T-helper 1 cell (primary cell): ENCODE measurements at places on chromosomes 7 and 10.

- no peak for DNase-seq
These were observed 20.6 kb upstream of the USP6NL start for GRCh38 chr10:11631890-11632587.

GRCh38 chr10:33136271-33136670, 178.2 kb upstream of the ITGB1 start:
- DNase-seq = no peak

DNA sequence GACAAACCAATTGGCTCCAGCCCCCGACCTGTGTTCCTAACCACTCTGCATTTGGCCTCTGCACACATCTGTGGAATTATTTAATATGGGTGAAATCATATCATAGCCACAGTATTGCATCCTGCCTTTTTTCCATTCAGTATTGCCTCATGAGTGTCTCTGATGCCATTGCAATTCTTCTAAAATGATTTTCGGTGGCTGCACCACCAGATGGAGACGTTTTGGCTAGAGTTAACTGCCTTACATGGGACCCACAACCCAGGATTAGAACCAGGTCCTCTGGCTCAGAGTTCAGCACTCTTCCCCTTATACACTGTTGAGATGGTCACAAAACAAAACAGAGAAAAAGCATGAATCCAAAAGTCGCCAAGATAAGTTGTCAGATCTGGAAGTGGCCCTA, 180.8 kb downstream of the EMX2 start:
- no peak for DNase-seq

DNA sequence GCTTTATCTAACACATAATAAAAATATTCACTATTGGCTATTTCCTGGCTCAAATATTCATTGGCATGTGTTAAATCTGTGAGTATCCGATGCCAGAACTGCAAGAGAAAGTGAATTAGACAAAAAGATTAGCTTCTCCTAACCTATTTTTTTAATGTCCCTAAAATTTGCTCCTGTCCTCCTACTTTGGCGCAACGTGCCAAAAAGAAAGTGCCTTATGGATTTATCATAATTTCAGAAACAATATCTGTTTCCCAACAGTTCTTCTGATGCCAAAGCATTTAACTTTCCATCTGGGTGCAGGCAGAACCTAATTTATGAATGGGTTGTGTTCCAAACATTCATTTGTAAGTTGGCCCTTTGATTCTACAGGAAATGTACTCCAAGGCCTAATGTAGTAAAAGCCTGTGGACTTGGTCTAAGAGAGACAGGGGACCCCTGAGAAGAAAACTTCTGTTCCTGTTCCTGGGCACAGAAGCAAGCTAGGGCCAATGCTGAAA, 15.4 kb downstream of the PIP4K2A start:
- no peak for DNase-seq

- no peak for DNase-seq
These were observed 194.8 kb downstream of the RNLS start for GRCh38 chr10:88388324-88388723.

GRCh38 chr10:75035975-75036708, 75.3 kb upstream of the SAMD8 start:
- no peak for DNase-seq

GRCh38 chr10:98916526-98917125, 319.0 kb downstream of the HPSE2 start:
- DNase-seq = no peak

DNA sequence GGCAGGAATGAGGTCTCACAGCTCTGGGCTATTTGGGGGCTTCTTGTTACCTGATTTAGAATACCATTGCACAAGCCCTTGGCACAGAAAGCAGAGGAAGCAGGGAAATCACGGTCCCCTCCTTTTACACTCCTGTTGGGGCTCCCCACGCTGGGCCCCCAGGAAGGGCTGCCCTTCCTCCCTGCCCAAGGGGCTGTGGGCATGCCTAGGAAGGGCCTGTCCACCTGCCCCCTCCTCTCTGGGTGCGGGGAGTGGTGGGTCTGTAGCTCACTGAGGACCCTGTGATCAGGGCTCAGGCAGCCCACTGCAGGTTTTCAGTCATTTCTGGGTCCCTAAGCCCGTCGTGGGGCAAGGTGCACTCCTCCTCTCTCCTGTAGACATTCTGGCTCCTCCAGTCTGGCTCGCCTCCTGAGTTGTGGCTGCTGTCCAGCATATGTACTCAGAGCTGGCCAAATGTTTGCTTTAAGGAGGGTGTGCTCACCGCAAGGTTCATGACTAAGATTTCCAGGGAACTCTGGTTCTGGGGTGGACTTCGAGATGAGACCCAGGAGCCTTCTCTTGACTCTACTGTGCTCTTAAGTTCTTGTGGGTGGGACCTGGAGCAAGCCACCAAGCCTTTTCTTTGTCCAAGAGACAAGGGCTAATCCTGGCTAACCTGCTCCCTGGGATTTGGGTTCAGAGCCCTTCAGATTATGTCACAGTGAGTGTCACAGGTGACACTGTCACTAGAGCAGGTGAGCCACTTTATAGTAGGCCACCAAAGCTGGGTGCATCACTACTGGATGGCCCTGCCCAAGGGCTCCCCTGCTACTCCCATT, 56.0 kb downstream of the TACR2 start:
- DNase-seq = no peak

- DNase-seq = no peak
These were observed 49.8 kb downstream of the PLCE1 start for GRCh38 chr10:94043431-94043990.

DNA sequence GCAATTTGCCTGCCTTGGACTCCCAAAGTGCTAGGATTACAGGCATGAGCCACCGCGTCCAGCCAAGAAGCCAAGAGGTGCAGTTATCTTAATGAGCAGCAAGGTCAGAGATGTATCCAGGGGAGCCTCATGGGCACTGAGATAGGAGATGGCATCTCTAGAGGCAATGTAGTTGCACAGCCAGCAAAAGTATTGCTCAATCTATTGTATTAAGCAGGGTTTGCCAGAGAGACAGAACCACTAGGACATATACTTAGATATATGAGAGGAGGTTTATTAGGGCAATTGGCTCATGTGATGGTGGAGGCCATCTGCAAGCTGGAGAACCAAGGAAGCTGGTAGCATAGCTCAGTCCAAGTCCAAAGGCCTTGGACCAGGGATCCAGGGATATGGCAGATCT, 16.3 kb upstream of the VPS26A start:
- no peak for DNase-seq

GRCh38 chr10:93364966-93365365, 117.2 kb downstream of the MYOF start:
- no peak for DNase-seq

- DNase-seq = no peak
These were observed 9.4 kb upstream of the CDK6 start for GRCh38 chr7:92845736-92846135.

GRCh38 chr7:77825131-77825530, 26.6 kb downstream of the PHTF2 start:
- no peak for DNase-seq

DNA sequence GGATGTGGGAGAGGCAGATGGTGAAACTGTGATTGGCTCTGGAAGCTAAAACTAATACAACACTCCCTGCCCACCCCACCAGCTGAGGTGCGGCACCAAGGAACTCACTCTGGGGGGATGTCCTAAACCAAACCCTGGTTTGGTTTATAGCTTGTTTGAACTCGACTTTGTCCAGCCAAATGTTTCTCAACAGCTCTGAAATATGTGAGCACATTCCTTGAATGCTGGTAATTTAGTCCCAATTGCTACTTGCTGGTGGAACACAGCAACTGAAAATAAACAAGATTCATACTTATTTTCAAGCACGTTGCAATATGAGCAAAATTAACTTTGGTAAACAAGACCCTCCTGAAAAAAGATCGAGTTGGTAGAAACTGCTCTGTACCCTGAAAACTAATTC, 39.7 kb upstream of the CARD11 start:
- DNase-seq = no peak

DNA sequence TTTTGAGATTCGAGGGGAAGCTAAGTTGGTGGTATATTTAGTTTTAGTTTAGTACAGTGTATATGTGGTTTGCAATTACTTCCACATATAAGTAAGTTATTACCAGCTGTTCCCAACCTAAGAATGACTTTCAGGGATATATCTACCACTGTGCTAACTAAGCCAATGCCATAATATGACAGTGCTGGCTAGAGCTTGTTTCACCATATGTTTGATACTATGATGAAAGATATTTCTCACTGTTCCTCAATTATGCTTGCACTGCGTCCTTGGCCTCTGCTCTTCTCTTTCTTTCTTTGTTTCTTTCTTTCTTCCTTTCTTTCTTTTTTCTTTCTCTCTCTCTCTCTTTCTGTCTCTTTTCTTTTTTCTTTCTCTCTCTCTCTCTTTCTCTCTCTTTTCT, 113.8 kb upstream of the SKAP2 start:
- DNase-seq = no peak

DNA sequence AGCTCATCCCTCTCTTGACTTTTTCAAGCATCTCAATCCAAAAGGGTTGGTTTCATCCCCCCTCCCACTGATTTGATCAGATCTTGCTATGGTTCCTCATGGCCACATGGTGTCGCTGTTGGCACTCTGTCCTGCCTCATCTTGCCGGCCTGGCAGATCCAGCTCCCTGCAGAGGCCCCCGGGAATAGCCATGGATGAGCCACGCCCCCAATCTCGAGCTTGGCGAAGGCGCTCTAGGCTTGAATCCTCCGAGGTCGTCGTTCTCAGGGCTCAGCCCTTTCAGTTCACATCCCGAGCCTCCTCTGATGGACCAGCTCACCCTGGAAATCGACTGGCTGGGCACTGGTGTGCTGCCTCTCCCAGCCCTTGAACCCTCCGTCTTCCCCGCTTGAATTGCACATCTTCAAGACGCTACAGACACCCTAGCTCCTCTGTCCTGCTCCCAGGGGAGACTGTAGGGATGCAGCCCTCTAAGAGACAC, 628.7 kb downstream of the TYW1 start:
- no peak for DNase-seq

GRCh38 chr10:43233601-43234430, 33.0 kb downstream of the RASGEF1A start:
- DNase-seq = no peak

DNA sequence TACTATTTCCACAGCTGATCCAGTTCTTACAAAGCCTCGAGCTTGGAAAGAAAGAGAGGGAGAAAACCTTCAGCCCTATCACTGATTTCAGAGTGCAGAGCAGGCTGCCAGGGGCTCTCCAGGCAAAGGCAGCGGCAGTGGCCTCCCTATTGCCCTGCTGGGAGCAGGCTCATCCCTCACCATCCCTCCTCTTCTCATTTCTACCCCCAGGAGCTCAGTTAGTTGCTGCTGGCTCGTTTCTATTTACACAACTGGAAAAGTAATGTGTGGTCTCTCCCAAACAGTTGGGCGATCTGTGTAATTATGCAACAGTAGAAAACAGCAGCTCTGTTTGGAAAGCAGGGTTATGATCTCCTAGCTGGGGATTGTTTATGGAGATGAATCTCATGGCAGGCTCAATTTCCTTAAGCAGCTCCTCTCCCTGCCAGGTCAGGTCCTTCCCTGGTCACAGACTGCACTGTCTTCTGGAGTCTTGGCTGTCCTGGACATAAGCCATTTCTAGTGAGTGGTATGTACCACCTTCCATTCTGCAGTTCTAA, 28.7 kb upstream of the TNS3 start:
- no peak for DNase-seq

- no peak for DNase-seq
These were observed 76.8 kb upstream of the KLF6 start for GRCh38 chr10:3861795-3862194.

DNA sequence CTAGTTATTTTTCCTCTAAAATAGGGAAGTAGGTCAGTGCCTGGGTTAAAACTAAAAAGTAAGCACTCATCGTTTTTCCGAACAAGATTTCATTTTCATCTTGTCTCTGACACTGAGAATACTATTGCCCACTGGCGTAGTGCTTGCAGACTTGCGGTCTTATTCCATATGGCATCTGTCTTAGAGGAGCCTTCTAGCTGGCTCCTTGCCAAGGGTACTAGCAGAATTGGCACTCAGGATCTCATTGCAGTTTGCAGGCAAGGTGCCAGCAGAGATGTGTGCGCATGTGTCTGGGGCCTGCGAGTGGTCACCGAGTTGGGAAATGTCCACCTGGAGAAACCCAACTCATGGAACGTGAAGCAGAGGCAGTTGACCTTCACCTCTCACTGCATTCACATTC, 143.4 kb downstream of the CELF2 start:
- no peak for DNase-seq

- DNase-seq = no peak
These were observed 163.2 kb downstream of the DKK1 start for GRCh38 chr10:52477305-52477704.

DNA sequence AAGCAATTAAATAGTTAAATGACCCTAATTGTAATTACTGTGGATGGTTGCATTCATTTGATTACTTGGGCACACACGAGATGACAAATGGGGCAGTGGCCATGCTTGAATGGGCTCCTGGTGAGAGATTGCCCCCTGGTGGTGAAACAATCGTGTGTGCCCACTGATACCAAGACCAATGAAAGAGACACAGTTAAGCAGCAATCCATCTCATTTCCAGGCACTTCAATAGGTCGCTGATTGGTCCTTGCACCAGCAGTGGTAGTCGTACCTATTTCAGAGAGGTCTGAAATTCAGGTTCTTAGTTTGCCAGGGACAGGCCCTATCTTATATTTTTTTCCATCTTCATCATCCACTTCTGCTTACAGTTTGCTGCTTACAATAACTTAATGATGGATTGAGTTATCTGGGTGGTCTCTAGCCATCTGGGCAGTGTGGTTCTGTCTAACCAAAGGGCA, 8.3 kb downstream of the PCBD1 start:
- DNase-seq = peak; percentile 53

DNA sequence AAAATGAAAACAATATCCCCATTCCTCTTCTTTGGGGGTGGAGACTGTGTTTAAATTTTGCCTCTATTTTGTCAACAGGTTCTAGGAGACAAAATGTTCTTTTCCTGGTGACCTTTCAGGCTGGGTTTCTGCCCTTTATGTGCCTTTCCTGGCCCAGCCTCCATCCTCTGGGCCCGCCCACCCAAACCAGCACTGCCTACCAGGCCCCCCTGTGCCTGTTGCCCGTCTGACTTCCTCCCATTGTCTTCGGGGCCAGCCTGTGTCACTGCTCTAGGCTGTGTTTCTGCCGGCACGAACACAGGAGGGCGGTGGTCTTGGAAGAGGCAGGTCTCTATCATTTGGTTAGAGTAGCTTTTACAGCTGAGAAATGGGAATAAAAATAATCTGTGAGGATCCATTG, 13.9 kb downstream of the TSPAN14 start:
- DNase-seq = no peak

DNA sequence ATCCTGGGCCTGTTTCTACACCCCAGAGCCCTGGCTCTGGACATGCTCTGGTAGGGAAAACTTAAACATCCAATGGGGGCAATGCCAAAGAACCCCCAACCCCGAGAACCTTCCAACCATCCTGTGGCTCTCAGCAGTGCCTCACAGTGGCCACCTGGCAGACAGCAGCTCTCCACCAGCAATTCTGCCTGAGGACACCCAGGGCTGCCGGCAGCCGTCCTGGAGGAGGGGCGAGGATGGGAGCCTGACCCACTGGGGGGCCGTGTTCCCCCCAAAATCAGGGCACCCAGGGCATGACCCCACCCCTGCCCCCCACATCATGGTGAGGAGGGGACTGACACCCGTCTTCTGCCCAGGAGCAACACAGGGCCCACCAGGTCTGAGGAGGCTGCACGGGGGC, 32.7 kb downstream of the DPYSL4 start:
- no peak for DNase-seq
